ENCODE measurements at places on chromosomes 2 and 18.

- DNase-seq: no peak
These were observed 51.4 kb upstream of the SPAG16 start for GRCh38 chr2:213232649-213233437.

GRCh38 chr2:16081316-16082200 lies 141.2 kb downstream of the MYCN start:
- no peak for DNase-seq

DNA sequence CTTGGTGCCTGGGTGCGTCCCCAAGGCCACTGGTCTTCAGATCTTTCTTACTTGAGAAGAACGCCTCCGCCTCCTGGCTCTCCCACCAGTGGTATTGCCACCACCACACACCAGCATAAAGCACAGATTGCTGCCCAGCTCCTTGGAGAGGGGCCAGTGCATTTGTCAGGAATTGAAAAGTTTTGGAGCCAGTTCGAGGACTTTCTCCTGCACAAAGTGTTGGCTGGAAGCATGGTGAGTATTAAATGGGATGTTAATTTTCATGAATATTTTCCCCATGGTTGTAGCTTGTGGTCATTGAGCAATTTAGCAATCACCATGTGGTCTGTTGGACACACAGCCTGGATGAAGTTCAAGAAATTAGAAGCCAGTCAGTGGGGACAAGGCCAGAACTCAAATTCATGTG lies 684.6 kb upstream of the FANCL start:
- DNase-seq: no peak

- no peak for DNase-seq
These were observed 1.4 kb downstream of the MCM6 start for GRCh38 chr2:135874777-135875365.

DNA sequence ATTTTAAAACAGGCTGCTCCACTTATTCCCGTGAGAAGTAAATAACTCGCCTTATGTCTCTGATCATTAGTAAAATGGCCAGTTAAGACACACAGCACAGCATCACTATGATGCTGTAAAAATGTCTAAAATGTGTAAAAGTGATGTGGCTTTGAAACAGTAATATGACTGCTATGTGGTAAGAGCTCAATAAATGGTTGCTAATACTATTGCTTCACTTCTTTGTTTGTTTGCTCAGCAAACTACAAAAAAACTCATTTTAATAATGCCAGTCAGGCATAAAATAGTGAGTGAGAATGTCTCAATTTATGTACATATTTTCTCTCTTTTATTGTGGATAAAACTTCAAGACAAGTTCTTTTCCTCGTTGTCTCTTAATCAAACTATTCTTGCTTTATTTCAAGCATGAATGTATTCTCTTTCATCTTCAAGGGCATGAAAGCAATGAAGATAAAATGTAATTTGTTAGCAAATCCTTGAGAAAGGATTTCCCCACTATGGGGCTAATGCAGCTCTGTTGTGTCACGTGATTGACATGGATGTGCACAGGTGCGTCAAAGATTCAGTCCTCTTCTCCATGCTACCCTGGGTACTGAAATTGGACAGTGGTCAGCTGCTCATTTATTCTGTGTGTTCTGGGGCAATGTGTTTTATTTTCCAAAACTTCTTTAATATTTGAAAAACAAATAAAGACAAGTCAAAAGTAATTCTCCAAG lies 387.2 kb downstream of the TRIB2 start:
- no peak for DNase-seq

GRCh38 chr18:26091047-26091630 lies 726 bp upstream of the SS18 start:
- DNase-seq: no peak

- DNase-seq: no peak
These were observed 4.4 kb downstream of the TNFAIP6 start for GRCh38 chr2:151361674-151362370.

DNA sequence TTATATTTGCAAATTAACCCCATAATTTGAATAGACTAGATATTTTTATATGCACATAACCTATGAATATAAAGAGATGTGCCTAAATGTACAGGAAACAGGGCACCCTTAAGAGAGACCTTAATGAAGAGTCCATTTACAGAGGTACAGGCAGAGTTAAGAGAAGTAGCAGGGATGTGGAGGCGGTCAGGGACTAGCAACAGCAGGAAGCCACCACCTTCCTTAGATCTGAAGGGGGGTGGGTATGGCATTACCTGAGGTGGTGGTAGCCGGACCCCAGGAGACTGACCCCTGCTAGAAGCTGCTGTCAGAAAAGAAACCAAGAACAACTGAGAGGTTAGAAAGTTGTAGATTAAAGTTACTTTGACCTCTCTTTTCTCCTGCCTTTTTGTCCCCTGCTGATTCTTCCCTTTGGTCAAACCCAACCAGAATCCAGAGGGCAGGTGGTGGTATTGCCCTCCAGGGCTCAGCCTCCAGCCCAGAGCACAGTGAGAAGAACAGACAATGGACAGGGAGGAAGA lies 24.9 kb upstream of the ATG16L1 start:
- DNase-seq: no peak

DNA sequence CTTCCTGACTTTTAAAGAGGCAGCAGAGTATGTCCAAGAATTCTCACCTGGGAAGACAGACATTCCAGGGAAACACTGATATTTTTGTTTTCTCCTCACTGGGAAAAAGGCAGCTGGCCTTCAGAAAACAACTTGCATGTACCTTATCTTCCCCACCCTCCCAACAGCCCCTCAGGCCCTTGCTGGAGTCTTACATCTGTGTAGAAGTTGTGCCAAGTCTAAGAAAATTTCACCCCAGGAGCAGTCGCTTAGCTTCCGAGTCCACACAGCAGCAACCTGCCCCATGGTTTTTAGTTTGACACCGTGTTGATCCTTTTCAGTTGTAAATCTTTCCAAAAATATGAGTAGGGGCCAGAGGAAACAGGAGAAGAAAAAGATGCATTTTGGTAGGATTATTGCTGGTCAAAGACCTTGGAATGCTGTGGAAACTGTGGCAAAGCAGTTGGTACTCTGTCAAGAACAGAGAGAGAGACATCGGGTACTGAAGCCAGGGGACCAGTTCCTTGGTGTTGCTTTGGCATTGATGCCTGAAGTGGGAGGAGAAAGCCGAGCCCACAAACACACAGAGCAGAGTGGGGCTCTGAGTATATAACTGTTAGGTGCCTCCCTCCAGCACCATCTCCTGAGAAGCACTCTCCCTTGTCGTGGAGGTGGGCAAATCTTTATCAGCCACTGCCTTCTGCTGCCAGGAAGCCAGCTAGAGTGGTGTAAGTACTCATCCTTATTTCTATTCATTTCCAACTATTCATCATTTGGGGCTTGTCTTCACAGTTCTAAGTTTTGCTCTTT lies at the start of gene SLC14A1:
Gene SLC14A1 (plus strand): TSS at position 615 of the 789 bp plus-strand sequence. CDS start 6,140 bp downstream, outside the sequence.
- DNase-seq: no peak

DNA sequence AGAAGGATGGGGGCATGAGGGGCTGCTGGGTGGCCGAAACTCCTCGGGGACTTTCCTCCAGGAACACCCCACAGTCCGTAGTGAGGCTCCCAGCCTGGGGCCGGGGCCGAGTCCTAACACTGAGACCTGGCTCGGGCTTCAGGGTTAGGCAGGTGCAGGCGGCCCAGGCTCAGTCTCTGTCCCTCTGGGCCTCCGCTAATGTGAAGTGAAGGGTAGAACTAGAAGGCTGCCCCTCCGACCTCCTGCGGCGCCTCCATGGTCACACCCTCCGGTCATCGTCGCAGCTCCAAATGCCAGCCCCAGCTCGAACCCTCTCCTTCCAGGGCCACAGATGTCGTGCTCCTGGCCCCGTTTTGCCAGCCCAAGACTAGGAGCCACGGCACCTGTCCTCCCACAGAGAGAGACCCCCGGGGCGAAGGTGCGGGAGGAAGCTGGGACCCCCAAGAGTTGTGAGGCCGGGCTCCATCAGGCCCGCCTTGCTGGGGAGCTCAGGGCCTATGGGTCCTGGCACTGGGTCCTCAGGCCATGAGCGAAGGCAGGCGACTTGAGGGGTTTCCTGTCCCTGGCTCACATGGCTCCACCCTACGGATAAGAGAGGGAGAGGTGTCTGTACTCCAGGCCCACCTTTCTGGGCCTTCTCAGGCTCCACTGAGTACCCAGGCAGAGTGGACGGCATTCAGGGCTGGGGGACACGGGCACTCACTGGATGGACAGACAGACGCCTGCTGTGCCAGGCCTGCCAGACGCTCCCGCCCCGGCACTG lies 797 bp downstream of the ANO7 start:
- no peak for DNase-seq

DNA sequence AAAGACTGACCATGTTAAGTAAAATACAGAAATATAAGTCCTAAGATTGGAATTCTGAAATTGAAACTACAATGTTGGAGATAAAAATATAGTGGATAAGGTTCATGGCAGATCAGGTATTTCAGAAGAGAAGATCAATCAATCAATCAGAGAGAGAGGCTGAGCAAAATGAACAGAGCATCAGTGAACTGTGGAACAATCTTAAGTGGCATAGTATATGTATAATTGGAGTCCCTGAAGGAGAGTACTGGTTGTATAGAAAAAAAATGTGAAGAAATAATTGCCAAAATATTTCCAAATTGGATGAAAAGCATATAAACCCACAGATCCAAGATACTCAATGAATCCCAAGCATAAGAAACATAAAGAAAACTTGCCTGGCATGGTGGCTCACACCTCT lies 35.0 kb downstream of the ASB18 start:
- no peak for DNase-seq

GRCh38 chr2:16394072-16394985 lies 271.3 kb downstream of the CYRIA start:
- DNase-seq: no peak

DNA sequence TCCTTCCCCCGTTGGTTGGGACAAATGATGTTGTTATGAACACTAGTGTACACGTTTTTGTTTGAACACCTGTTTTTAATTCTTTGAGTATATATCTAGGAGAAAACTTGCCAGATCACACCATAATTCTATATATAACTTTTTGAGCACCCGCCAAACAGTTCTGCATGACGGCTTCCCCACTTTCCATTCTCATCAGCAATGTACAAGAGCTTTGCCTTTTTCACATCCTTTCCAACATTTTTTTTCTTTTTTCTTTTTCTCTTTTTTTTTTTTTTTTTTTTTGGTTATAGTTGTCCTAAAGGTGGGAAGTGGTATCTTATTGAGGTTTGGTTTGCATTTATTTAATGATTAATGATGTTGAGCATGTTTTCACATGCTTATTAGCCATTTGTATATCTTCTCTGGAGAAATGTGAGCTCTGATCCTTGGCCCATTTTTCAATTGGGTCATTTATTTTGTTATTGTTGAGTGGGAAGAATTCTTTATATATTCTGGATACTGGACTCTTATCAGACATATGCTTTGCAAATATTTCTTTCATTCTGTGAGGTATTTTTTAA lies 86.9 kb upstream of the ZC3H15 start:
- no peak for DNase-seq

GRCh38 chr18:77151772-77152520 lies 19.4 kb upstream of the MBP start:
- no peak for DNase-seq

DNA sequence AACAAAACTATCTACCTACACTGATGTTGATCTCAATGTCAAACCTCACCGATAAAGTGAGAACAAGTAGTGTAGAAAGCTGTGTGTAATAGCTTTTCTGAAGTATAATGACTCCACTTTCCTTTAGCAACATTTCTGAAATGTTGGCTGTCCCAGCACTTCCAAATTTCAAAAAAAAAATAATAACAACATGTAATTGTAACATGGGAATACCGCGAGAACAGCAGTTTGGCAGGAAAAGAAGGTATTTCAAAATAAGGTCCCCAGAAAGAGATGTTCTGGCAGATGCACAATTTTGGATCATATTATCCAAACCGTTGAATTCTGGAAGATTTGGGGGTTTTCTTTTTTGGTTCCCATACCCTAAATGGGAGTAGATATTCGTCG lies 352.0 kb downstream of the ARHGAP15 start:
- no peak for DNase-seq

DNA sequence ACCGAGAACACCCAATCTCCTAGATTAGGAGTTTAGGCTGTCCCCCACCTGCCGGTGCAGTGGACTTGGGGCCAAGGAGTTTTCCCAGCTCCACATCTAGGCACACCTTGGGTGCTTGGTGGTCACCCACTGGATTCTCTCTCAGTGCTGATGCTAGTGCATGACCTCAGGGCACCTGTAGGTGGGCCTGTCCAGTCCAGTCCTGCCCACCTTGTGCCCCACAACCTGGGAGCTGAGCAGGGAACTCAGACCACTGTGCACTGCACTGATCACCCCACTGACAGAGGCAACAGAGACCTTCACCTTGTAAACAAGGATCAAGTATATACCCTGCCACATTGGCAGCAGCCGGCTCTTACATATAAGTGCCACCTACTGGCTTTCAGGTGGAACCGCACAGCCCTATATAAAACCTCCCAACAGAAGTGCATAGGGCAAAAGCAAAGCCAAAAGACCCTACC lies 12.7 kb upstream of the CDH19 start:
- DNase-seq: peak; percentile 15

DNA sequence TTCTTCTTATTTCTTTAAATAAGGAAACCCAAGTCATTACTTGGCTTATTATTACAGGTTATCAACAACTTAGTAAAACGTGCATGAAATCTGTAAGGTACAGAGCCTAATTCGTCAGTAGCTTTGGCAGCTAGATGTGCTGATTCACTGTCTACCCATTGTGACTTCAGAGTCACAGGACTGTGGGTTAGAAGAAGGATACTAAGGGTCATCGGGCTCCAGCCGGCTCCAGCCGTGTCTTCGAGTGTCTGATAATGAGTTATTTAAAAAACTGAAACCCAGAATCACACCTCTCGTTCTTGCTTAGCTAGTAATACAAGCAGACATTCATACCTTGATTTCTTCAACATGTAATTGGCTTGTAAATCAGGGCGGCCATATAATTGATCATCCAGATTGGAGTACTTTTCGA lies 170.5 kb downstream of the FMNL2 start:
- DNase-seq: no peak

GRCh38 chr18:9726936-9727335 lies 18.8 kb downstream of the RAB31 start:
- no peak for DNase-seq

DNA sequence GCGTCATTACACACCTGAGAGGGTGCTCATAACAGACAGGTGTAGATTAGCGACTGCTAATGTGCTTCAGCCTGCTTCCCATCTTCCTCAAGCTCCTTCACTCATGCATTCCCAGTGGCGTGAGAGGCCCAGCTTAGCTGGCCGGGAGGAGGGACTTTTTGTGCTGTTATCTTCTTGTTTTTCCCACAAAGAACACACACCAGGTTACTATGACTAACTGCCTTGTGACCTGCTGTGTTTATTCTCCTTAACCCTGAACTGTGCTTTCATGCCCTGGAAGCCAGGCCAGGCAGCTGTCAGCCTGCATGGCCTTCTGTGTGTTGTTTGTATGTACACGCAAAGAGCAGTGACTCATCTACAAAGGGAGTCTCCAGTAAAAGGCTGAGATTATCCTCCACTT lies 143.8 kb downstream of the PIEZO2 start:
- no peak for DNase-seq

- peak; percentile 62 for DNase-seq
These were observed 99.7 kb downstream of the RBM43 start for GRCh38 chr2:151161821-151162551.

GRCh38 chr2:70927641-70928040 lies 8.1 kb upstream of the ATP6V1B1 start:
- no peak for DNase-seq

- no peak for DNase-seq
These were observed 49.2 kb downstream of the TRPM8 start for GRCh38 chr2:233966388-233966787.

- DNase-seq: no peak
These were observed 66.2 kb upstream of the RIT2 start for GRCh38 chr18:43181711-43182110.

GRCh38 chr2:62149708-62150107 lies 46.2 kb upstream of the B3GNT2 start:
- DNase-seq: no peak

GRCh38 chr2:128628996-128629395 lies 310.3 kb upstream of the HS6ST1 start:
- no peak for DNase-seq

All from NCI-H1417 treated with DMSO at 0.1 percent for 48 hours (cell line).